ENCODE measurements at places on chromosomes 3 and 15. TPM values are rescaled to one million over a fixed set of nuclear protein-coding genes. Genes with fewer than 3 reads are reported as not detected.
A peak's percentile ranks its signal among the peaks of the same experiment; 100 is the strongest.

RBSN gene
- total RNA-seq = 8.0 TPM

DNA sequence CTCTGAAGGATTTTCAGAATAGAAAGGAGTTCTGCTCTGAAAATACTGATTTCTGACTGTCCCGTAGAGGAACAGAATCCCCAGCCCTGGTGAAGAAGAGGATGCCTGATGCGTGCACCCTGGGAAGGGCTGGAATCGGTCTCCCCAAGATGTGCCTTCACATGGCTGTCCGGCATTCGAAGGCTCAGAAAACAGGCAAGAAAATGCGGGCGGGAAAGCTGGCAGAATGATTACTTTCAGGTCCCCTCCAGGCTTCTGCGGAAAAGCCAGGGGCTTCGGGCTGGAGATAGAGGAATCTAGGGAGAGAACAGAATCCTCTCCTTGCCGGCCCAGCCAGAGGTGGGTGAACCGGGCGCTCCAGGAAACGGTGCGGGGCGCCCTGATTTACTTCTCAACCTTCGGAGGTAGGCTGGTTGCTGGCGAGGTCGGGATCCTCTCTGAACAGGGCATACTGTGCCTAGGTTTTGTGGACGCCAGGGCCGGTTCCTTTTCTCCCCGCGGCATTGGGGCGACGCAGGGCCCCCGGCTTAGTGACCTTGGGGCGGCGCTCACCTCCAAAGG lies 2.5 kb downstream of the FOXL2NB start:
- no peak for DNase-seq

ANO10 gene
- total RNA-seq = 5.2 TPM

DNA sequence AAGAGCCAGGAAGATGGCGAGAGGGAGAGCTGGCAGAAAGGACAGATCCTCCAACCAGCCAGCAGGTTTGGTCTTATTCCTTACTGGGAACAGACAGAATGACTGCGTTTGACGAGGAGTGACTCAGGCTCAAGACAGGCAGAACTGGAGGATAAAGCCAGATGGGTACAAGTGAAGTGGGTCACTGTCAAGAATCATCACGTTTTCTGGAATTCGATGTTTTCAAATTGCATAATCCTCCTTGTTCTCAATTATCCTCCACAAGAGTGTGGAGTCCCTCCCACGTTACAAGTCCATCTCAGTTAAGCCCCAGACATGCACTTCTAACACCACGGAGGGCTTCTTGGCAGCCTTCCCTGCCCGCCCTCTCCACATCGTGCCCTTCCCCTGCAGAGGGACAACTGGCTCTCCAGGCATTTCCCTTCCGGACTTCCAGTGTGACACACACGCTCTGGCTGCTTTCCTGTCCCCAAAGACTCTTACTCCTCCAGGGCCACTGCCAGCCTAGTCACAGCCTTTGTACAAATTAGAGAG lies 183.1 kb downstream of the CHST2 start:
- no peak for DNase-seq

DNA sequence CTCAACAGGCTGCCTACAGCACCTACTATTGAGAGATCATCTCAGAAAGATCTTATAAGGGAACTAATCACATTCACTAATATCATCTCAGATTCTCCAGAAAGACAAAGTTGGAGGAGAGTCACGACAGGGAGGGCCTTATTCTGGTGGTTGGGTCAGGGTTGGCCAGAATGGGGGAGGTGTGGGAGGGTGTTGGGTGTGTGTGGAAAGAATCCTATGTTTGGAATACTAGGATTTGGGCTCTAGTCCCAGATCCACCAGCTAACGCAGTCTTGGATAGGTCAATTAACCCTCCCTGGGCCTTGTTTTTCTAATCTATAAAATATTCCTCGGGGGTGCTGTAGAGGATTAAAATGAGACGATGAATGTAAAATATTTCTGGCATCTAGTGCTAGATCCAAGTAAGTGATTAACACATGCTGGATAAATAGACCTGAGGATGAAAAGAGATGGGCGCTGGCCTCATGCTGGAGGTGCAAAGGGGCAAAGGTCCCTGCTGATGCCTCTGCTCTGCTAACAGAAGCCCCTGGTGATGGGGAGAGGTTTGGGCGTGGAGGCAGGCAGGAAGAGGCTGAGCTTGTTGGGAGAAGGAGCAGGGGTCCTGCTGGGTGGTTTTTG lies 67.6 kb upstream of the ETV5 start:
- DNase-seq = no peak

GRCh38 chr15:74541494-74542165 lies 610 bp downstream of the ARID3B start:
- peak; percentile 61 for DNase-seq

DNA sequence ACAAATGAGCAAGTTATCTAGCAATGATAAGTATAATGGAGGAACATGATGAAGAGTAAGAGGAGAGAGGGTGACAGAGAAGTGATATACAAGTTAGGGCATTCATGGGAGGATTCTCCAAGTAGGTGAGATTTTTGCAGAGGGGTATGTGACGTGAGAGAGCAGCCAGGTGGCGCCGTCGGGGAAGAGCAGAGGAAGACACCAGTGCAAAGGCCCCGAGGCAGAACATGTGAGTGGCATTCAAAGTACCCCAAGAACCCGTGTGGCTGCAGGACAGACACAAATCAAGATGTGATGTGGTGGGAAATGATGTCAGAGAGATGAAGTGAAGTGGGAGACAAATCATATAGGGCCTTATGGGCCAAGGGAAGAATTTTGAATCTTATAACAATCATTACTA lies 81.8 kb upstream of the GRM7 start:
- DNase-seq = no peak

- no peak for DNase-seq
Measured at GRCh38 chr3:107555359-107555758, 32.6 kb downstream of the BBX start.

DAPK2 gene
- total RNA-seq = 3.3 TPM

GRCh38 chr3:39812537-39812936 lies 3.1 kb downstream of the MYRIP start:
- no peak for DNase-seq

DNA sequence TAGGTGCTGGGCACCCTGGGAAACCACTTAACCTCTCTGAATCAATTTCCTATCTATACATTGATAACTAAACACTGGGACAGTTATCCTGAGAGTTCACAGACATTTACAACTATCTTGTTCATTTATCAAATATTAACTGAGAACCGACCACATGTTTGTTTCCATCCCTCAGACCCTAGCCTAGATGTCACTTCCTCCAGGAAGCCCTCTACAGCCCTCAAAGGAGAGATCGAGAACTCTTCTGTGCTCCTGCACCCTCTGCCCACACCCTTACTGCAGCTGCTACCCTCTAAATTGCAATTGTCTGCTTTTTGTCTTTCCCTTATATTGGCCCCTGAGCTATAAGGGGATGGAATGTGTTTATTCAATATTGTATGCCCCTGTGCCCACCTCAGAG lies 46.1 kb downstream of the SRGAP3 start:
- no peak for DNase-seq

- no peak for DNase-seq
Measured at GRCh38 chr3:169822540-169822939, 9.8 kb upstream of the LRRC34 start.

All from thymus (tissue), 14 donors.